ENCODE measurements at places on chromosomes 2 and 18.

GRCh38 chr2:219209236-219210195 lies 2.9 kb downstream of the ZFAND2B start:
- no peak for DNase-seq

- DNase-seq: no peak
These were observed 6.6 kb upstream of the PROM2 start for GRCh38 chr2:95267458-95268210.

GRCh38 chr2:9693196-9693491 lies 62.3 kb upstream of the YWHAQ start:
- DNase-seq: no peak

- DNase-seq: no peak
These were observed 242.6 kb downstream of the RIT2 start for GRCh38 chr18:42872838-42873237.

DNA sequence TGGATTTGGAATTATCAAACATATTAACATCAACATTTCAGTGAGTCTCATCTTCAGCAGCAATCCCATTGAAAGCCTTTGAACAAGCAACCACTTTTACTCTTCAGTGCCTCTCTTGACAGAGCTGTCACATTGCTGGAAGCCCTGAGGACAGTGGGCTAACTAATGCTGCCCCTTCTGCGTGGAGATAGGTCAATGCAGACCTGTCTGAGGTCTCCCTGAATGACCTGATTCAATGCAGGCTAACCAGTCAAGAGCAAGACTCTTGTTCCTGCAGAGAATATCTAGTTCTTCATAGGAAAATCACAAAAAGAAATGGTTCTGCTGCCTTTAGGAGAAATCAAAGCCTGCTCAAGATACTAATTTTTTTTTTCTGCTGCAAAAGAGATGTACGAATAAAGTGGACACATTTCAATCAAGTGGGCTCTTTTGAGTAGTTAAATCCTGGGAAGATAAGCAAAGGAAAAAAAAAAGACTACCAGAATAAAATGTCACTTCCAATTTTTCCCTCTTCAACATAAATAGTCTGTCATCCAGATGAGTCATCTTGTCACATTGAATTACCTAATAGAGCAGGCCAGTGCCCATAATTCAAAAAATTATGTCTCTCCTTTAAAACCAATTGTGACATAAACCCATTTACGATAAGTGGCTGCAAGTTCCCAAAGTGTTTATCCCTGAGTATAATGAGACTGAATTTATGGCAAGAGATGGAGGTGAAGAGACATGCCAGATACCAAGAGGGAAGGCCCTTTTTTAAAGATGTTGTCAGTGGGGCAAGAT lies 1269.0 kb upstream of the DDX18 start:
- no peak for DNase-seq

DNA sequence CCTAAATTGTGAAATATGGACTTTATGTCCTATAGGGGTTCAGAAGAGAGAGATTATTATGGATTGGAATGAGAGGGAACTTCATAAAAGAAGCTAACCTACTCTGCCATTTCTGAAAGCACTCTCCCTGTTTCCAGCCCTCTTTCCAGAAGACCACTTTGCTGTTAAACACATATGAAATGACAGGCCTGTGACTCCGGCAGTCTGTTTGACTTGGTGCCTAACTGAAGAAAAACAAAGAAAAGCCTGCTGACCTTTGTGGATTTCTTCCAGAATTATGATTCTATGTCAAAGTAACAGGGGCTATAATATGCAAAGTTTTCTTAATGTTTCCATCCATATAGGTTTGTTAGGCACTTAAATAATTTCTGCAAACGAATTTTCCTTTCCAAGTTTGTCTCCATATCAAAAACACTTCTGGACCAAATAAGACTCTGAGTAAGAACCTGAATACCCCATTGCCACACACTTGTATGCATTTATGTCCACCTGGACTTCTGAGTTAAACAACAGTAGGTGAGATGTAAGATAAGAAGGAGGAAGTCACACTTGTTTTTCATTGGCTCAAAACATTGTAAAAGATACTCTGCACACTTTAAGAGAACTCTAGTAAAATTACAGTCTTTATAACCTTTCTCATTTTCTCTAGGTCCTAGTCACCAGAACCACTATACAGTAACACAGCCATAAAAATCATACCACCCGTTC lies 111.7 kb downstream of the PIEZO2 start:
- DNase-seq: no peak

- no peak for DNase-seq
These were observed 29.5 kb downstream of the FLACC1 start for GRCh38 chr2:201327678-201328077.

- no peak for DNase-seq
These were observed 604.3 kb upstream of the POU3F3 start for GRCh38 chr2:104249629-104250028.

GRCh38 chr18:48053881-48054816 lies 123.7 kb upstream of the SMAD2 start:
- no peak for DNase-seq

- no peak for DNase-seq
These were observed 512.2 kb upstream of the VRK2 start for GRCh38 chr2:57534358-57534757.

DNA sequence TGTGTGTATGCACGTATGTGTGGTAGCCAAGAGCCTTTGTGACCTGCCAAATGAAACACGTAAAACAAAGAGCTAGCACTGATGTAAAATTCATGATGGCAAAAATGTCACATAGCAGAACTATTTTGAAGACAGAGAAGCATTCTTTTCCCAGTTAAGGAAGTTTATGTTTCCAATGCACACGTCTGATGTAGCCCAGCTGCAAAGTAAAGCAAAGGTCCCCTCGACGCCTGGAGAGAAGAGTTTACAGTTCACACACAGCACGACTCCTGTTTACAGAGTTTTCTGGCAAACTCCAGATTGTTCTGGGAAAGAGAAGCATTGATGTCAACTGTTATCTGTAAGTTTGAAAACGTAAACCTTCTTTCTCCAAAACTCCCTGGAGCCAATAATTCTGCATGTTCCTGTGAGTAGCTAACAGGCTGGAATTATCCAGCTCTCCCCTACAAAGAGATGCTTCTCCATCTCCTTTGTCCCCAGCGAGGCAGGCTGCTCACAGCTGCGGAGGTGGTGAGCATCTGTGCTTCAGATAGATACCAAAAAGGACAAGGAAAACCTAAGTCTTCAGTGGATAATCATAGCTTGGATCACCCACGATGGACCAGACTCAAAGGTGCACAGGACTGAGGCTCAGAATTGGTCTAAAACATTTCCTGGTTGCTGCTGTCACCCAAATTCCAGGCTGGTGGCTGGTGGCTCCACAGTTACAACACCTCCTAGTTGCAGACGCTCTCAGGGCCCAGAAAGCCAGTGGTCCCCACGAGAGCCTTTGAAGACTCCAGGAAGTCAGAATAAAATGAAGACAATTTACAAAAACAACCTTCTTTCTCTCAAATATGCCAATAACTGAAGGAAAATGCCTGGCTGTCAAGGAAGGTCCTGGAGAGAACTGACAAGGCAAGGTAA lies 87.4 kb downstream of the COL6A3 start:
- no peak for DNase-seq

- DNase-seq: no peak
These were observed 54.8 kb downstream of the RAPGEF4 start for GRCh38 chr2:172790404-172790803.

- no peak for DNase-seq
These were observed 1.8 kb upstream of the NMI start for GRCh38 chr2:151291224-151291623.

GRCh38 chr2:38866773-38867443 lies 8.8 kb downstream of the DHX57 start:
- DNase-seq: no peak

DNA sequence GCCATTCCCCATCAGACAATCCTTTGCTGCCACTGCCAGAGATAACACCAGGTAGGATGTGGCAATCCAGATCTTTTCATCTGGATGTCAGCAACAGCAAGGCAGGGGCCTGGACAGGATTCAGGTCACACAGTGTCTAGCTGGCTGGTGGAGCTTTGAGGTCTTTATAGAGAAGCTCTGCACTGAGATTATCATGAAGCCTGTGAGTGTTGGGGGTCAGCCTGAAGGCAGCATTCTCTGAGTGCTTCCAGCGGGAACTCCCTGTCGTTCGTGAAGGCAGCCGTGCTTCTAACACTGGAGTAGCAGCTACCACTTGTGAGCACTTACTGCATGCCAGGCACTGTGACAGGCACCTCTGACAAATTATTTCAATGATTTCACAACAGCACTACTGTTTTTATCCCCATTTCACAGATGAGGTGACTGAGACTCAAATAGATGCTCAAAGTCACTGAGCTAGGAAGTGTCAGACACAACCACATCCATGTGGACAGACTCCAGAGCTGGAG lies 85.7 kb downstream of the SEMA4F start:
- DNase-seq: no peak

DNA sequence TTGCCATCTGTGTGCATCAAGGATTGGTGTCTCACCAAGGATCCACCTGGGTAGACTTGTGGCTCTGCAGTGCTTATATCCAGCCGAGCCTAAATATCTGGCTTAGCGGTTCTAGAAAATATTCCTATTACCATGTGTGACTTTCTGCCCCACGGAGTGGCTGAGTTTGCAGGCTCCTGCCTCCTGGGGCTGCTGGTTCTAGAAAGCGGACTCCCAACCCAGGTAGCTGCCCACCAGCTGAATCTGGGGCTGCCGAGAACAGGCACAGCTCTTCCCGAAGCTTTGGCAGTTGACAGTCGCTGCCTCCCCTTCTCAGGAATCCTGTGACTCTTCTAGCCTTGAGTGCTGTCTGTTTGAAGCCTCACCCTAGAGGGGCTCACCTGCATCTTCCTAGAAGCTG lies 104.6 kb downstream of the TPGS2 start:
- no peak for DNase-seq

DNA sequence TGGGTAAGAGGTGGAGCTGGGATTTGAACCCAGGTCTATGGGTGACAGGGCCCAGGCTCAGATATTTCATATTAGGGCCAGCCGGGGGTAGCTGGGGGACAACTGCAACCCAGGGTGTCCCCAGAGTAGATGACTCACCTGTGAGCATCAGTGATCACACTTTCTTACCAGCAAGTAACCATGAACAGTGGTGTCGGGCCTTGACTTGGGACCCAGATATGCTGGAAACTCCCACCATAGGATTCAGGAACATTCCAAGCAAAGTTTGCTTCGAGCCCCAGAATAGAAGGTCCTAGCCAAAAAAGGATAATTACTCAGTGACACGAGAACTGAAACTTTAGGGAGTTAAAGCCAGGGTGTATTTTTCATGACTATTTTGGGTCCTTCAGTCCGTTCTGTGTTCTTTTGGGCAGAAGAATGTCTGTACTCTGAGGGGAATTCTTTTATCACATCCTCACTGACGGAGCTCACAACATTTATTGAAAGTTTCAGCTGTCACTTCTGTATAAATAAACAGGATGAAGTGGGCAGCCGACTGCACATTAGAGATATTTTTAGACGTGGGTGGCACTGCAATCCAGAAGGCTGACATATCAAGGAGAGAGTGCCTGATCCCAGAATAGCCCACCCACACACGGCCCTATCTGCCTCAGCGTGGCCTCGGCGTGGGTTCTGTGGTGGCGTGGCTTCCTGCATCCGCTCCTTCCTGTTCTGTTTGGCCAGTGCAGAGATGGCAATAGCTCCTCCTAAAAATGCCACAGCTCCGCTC lies 45.6 kb downstream of the RAMP1 start:
- no peak for DNase-seq

DNA sequence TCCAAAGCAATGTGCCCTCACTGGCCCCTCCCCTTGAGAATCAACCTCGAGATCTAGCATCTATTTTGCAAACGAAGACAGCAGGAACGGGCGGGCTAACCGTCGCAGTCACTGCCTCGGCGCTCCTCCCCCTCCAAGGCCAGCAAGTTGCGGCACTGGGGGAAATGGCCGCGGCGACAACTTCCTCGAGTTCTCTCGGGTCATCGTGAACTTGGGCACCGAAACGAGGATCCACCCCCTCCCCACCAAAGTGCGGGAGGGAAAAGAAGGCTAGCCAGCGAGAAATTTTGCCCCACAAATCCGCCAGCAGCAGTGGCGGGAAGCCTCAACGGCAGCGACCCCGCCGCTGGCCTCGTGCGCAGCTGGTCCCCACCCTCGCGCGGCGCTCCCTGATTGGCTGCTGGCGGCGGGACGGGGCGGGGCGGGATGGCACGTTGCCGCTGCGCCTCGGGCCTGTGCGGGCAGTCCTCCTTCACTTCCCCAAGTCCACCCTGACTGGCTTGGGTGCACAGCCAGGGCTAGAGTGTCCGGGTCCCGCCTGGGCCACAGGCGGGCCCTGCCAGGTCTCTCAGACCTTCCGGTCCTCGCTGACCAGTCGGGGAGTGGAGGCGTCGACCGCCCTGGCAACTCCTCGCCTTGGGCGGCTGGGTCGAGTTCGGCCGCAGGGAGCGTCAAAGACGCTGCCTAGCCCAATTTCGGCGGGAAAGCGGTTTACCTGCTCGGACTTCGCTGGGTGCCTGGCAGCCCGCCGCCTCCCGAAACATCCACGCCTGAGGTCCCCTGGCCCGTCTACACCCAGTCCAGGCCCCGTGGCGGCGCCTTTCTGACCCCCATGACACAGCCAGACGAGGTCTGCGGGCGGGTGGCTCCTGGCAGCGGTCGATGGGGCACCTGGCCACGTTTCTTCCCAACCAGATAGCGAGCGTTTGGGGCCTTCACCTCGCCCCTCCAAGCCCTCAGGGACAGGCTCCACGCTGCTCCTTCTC lies at the start of gene BOLL:
Gene BOLL (minus strand): TSS at position 364 of the 986 bp plus-strand sequence. CDS start 3,469 bp downstream, outside the sequence.
- DNase-seq: no peak

DNA sequence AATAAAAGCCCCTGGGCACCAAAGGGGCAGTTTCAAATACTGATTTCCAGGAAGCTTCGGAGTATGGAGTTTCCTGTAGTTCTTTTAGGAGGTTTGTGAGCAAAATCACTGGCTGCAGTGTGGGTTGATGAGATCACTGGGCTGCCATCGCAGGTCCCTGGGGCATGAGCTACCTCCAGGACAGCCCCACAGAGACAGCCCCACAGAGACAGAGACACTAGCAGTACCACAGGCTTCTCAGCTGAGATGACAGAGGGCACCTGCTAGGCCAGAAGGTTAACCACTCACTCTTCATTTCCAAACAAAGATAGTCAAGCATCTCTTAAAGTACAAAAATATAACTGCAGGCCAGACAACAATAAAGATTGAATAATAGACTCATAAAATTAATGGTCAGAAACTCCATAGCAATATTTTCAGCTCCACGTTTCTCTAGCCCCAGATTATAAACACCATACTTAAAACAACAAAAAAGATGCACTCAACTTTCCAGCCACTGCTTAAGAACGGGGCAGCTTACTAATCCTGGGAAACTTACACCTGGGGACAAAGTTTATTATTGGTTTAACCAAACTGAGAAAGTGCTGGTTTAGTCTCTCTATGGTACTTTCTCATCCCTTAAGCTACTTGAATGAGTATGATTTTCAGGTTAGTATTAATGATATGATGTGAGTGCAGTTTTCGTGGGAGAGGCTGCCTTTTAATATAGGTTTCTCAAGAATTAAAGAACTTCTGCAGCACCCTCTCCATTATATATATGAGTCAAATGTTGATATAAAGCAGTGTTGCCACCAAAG lies 11.6 kb downstream of the AFF3 start:
- DNase-seq: no peak

GRCh38 chr2:70463581-70463980 lies 90.0 kb downstream of the TGFA start:
- DNase-seq: no peak

DNA sequence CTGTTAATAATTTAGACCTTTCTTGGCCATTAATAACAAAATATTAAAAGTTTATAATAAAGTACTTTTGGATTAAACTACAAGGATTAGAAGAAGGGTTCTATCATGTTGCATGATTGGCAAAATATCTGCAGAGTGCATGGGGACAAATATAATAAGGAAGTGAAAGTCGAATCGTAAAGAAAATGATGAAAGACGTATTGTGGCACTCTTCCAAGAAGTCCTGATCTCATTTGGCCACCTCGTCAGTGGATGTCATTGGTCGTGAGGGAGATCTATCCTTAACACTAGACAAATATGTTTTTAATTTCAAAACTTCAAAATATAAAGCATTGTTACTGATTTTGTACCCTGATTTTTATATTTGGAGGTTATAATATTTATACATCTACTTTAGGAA lies 197.7 kb upstream of the STON1 start:
- DNase-seq: no peak
